ENCODE measurements at places on chromosomes 12 and 14.

DNA sequence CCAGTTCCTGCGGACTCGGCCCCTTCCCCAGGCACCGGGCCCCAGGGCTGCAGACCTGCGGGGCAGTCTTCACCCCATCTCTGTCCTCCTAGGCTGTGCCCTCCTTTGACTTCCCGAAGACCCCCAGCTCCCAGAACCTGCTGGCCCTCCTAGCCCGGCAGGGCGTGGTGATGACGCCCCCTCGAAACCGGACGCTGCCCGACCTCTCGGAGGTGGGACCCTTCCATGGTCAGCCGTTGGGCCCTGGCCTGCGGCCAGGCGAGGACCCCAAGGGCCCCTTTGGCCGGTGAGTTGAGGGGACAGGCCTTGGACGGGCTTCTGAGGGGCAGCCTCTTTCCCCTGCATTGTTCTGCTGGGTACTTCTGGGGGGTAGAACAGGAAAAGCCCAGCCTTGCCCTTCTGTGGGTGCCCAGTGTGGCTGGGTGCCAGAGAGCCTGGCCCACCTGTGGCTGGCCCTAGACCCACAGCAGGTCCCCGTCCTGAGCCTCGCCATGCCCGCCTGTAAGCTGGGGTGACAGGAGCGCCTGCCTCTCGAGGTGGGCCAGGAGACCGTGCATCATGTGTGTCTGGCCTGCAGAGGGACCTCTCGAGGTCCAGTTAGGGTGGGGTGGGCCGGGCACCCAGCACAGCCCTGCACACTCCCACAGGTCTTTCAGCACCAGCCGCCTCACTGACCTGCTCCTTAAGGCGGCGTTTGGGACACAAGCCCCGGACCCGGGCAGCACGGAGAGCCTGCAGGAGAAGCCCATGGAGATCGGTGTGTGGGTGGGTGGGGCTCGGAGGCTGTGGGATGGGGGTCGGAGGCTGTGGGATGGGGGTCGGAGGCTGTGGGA is 12.6 kb upstream of the PUS1 start:
- no peak for DNase-seq

- DNase-seq, result no peak
Observed at GRCh38 chr12:31342286-31342685, 16.3 kb upstream of the SINHCAF start.

DNA sequence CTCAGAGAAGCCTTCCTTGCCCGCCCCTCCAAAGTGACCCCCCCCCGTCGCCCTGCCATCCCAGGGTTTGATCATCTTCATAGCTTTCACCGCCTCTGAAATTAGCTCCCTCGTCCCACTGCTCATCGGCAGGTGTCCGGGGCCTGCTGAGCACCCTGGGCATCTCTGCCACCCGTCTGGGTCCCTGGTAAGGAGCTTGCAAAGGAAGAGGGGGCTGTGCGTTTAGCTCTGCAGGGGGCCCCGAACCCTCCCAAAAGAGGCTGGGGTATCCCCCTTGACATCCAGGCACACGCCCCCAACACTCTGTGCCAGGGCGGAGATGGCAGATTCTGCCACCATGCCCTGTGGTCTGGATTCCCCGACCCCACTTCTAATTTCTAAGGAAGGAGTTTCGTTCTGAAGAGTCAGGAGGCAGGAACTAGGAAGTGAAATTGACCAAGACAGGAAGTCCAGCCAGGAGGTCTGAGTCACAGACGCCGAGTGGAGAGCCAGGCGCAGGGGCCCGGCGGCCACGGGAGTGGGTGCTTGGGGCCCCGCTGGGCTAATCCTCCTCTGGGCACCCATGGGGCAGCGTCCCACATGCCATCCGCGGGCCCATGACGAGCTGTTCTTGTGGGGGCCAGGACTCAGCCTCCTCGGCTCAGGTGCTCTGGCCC is 95.7 kb downstream of the RFLNA start:
- no peak for DNase-seq

DNA sequence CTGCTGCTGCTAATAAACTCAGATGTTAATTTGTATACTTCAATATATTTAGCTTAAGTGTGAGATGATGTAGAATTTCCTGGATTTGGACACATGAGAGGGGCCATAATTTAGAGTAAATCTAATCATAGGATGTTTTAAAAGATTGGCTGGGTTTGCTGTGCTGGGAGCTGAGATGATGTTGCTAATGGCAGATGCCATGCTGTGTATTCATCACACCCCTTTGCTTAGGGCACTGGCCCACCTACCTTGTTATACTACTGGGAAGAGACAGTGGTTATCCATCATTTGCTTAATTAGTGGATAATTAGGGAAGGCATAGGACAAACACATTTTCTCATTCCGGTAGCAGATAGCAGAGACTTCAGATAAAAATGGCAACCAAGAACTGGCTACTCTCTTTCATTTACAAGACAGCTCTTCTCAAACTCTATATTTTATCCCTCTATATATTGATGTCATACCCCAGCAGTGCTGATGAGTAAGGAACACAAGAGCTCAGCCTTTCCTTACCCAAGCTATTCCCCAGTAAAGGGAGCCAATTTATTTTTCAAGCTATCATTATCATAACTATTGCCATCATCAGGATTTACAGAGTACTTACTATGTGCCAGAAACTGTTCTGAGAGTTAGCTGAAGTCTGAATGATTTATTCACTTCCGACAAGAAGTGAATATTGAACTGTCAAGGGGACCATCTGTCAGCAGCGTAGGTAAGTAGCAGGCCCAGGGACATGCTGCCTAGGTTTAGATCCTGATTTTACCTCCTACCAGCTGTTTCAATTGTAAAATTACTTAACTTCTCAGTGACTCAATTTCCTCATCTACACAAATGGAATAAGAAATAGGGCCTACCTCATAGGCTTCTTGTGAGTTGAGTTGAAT is 204.6 kb upstream of the FLRT2 start:
- DNase-seq, result no peak

GRCh38 chr12:24507827-24508226 is 441.1 kb downstream of the BCAT1 start:
- DNase-seq, result no peak

DNA sequence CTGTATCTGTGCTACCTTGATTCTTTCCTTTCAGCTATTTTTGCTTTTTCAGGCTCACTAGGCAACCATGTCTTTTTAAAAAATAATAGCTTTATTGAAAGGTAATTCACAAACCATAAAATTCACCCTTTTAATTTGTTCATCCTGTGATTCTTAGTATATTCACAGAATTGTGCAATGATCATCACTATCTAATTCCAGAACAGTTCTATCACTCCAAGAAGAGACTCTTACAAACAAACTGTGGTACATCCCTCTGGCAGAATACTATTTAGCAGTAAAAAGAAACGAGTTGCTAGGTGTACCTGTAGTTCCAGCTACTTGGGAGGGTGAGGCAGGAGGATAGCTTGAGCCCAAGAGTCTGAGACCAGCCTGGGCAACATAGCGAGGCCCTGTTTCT is 14.8 kb downstream of the CREBL2 start:
- DNase-seq, result no peak

GRCh38 chr12:67428431-67428830 is 159.3 kb downstream of the CAND1 start:
- no peak for DNase-seq
